ENCODE measurements at places on chromosomes 7 and 10. TPM values are rescaled to one million over a fixed set of nuclear protein-coding genes. Genes with fewer than 3 reads are reported as not detected.

The HOXA6 gene
- total RNA-seq: 0.29 TPM

The KCNIP2 gene
- total RNA-seq: 2.5 TPM

The MNX1 gene
- total RNA-seq: 15.4 TPM

The ZNF425 gene
- 2.8 TPM for total RNA-seq

The UMAD1 gene
- total RNA-seq: 20.3 TPM

The ITGB8 gene
- 66.5 TPM for total RNA-seq
